Effector memory CD8-positive, alpha-beta T cell (primary cell): ENCODE measurements at places on chromosomes 6 and 20.

- no peak for DNase-seq
Measured at GRCh38 chr6:43803055-43803782, 33.2 kb downstream of the VEGFA start.

GRCh38 chr6:142469220-142469619 lies 167.4 kb downstream of the ADGRG6 start:
- DNase-seq: no peak

DNA sequence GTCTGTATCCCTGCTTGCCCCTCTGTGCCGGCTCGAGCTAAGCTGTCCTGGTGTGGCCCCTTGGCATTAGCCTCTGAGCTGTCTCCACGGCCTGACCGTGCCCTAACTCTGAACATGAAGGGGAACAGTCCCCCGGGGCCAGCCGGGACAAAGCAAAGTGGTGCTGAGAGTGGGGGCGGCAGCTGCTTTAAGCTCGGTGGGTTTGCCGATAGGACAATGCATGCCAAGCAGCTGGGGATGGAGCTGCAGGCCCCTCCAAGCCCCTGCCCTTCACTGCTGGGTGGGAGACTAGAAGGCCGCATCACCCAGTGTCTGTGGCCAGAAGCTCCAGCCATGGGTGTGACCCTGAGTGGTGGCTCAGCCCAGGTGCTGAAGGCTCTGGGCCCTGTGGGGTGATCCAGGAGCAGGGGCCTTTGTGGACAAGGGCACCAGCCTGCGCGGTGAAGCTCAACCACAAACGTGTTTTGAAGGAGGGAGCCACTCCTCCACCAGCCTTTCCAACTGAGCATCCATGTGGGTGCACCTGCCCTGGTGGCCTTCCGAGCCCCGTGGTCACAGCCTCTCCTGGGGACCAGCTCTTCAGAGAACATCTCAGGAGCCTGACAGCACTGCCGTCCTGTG lies 242.5 kb downstream of the ERMARD start:
- DNase-seq: no peak

GRCh38 chr20:51750770-51751388 lies 17.3 kb downstream of the ATP9A start:
- no peak for DNase-seq

DNA sequence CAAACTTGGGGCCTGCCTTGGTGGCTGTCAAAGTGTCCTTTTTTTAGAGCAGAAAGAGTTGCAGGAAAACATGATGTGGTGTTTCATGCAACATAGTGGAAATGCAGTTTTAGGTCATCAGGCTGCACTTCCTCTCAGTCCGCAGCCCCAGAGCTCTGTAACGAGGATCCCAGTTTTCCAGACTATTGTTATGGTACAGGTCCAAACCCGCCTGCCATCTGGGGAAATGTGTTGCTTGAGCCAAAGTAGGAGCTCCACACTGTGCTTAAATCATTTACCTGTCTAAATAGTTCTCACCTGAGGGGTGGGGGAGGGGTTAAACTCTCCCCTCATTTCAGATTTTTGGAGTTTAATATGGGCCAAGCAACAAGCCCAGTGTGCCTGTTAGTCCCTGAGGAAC lies 59.8 kb downstream of the GOPC start:
- DNase-seq: no peak
